ENCODE measurements at places on chromosomes 5 and 9.

GRCh38 chr5:40559306-40559705 is 120.4 kb upstream of the PTGER4 start:
- DNase-seq = no peak

- DNase-seq = no peak
Measured at GRCh38 chr9:7375013-7375511, 424.5 kb downstream of the DMAC1 start.

GRCh38 chr9:78295731-78296130 is 1.2 kb upstream of the PSAT1 start:
- DNase-seq = no peak

DNA sequence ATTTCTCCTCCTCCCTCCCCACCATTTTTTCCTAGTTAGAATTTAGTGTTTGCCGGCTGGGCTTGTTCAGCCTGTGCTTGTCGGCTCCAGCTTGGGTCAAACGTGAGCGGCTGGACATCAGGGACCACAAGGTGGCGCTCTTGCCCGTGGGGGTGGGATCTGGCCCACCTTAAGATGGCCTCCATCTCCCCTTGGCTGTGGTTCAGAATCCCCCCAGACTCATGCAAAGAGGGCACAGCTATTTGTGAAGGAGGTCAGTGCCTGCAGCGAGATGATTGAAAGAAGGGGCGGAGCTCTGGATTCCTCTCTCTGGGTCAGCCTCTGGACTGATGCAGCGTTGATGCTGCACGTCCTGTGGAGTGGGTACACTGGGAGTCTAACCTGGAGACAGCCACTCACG is 283.3 kb upstream of the TUT7 start:
- peak; percentile 28 for DNase-seq

GRCh38 chr5:68002836-68003235 is 212.7 kb upstream of the PIK3R1 start:
- DNase-seq = no peak

DNA sequence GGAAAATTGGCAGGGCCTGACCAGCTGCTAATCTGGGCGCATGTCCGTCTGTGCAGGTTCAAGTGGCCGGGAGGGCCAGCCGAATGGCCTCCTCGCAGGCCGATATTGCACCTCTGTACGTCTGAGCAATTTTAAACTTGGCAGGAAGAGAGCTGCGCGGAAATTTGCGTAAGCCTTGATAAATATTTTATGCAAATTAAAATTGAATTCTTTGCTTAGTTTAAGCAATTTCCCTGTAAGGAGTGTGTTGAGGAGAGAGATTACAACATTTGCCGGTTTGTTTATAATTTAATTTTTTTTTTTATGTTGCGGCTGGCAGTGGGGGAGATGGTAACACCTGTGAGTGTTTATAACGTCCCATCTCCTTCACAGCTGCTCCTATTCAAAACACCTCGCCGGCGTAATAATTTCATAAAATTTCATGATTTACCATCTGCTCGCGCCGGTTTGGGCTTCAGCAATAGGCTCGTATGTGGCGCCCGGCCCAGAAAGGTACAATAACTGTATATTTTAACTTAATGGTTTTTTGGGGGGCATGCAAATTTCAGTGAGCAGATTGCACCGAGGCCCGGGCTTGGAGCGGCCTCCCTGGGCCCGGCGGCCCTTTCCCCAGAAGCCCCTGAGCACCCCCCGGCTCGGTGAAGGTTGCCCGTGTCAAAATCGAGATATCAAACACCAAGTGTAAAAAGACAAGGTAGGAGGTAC is 269.4 kb upstream of the MVB12B start:
- no peak for DNase-seq

GRCh38 chr9:111965566-111966019 is 69.0 kb downstream of the UGCG start:
- DNase-seq = peak; percentile 99

DNA sequence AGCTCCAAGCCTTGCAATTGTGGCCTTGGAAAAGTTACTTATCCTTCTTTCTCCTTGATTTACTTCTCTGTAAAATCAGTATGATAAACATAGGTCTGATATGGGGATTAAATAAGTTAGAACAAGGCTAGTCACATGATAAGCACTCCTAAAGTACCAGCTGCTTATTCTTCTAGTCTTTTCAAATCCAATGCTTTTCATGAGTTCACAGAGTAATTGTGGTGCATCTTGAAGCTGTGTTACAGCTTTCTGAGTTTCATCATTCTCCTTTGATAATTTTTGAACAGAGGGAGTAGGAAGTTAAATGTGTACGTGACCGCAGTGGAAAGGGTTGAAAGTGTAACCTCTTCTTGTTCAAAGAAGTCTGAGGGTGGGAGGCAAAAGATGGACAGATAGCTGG is 38.8 kb upstream of the CCDC112 start:
- no peak for DNase-seq

DNA sequence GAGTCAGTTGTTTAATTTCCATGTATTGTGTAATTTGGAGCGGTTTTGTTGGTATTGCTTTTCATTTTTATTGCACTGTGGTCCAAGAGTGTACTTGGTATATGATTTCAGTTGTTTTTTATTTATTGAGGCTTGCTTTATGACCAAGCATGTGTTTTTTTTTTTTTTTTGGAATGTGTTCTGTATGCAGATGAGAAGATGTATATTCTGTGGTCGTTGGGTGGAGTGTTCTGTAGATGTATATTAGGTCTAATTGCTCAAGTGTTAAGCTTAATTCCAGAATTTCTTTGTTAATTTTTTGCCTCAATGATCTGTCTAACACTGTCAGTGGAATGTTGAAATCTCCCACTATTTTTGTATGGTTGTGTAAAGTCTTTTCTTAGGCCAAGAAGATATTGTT is 23.4 kb downstream of the ADGRV1 start:
- no peak for DNase-seq

- peak; percentile 49 for DNase-seq
Measured at GRCh38 chr5:169100735-169101075, 200.2 kb downstream of the SLIT3 start.

DNA sequence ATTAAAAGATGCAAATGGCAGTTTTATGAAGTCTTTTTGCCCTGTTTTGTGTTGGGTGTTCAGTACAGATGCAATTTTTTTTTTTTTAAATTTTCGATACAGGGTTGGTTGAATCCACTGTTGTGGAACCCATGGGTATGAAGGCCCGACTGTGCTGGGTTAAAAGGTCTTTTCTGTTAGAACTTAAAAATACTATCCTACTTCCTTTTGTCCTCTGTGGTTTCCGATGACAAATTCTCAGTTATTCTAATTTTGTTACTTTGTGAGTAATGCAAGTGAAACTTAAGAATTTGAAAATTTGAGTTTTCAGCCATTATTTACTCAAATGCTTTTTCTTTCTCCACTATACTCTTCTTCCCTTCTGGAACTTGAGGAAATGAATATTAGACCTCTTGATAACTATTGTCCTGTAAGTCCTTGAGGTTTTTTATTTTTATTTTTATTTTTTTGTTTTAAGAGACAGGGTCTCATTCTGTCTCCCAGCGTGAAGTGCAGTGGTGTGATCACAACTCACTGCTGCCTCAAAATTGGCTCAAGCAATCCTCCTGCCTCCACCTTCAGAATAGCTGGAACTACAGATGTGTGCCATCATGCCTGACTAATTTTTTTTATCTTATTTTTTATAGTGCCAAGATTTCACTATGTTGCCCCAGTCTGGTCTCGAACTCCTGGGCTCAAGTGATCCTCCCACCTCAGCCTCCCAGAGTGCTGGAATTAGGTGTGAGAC is 67.5 kb downstream of the ZCCHC7 start:
- peak; percentile 76 for DNase-seq

GRCh38 chr5:163661360-163661759 is 155.9 kb downstream of the MAT2B start:
- DNase-seq = no peak

- DNase-seq = no peak
Measured at GRCh38 chr5:110109667-110110066, 419.9 kb downstream of the MAN2A1 start.

GRCh38 chr5:158413122-158413680 is 554.3 kb upstream of the CLINT1 start:
- DNase-seq = no peak

GRCh38 chr5:1443991-1444360 is 1.3 kb downstream of the SLC6A3 start:
- no peak for DNase-seq

GRCh38 chr5:153459051-153459743 is 31.3 kb upstream of the GRIA1 start:
- DNase-seq = no peak

GRCh38 chr5:139137697-139138096 is 60.5 kb downstream of the SIL1 start:
- peak; percentile 34 for DNase-seq
